ENCODE measurements at places on chromosomes 2 and 18.

GRCh38 chr2:31136732-31137131 lies 1.5 kb downstream of the GALNT14 start:
- no peak for DNase-seq

GRCh38 chr2:100140582-100140981 lies 1.8 kb downstream of the AFF3 start:
- no peak for DNase-seq

DNA sequence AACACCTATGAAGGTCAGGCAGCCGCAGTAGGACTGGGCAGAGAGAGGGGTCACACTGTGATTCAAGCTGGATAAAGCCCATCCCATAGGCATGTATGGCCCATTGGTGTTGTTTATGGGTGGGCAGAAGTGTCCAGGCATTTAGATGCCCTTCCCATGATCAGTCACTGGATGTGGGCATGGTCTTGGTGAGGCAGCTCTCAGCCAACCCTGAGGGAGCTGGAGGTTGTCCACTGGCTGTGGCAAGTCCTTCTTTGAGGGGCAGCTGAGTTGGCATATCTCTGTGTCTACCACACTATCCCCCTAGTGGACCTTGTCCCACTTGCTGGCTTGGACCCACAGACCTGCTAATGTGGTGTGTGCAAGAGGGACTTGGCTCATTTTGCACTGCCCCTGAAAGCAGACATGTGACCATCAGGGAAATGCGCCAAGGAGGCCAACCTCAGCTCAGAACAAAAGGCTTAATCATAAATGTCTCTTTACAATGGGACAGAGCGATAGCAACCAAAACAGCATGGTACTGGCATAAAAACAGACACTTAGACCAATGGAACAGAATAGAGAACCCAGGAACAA lies 82.0 kb downstream of the TMEM17 start:
- no peak for DNase-seq

DNA sequence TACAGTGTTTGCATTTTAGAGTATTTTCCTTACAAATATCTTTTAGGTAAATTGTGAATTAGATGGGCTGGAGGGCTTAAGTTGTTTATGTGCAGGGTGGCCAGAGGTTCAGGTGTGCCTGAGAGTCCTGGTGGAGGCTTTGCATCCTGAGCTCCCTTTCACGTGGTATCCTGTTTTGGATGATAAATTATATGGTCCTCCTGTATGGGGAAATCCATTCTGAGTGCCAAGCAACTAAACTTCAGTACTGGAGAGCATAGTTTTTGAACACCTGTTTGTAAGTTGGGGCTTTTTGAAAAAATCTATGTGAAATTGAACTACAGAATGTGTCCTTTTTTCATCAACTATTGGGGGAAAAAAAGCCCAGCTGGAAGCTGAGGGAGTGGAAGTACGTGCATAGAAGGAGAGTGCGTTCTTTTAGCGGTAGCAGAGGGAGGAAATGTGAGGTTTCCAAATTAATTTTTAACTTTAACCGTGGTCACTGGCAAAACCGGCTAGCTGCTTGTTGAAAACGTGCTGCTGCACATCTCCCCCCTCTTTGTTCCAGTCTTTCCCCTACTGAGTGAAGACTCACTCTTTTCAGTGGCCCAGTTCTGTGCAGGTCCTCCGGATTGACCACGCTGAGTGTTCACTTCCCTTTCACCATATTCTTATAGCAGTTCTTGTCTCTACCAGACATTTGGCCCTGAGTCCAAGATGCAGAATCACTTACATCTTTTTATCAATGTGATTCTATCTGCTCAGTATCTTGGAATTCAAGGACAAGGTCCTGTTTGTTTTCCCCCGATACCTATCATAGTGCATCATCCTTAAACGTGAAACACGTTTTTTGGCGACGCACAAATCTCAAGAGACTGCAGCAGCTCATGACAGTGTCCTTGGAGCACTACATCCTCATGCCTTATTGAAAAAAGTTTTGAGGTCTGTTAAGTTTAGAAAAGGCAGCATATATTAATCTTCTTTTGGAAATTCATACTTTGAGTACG lies 15.3 kb downstream of the CNOT11 start:
- DNase-seq, result no peak

- no peak for DNase-seq
Measured at GRCh38 chr2:172072706-172073105, 12.6 kb upstream of the DLX1 start.

DNA sequence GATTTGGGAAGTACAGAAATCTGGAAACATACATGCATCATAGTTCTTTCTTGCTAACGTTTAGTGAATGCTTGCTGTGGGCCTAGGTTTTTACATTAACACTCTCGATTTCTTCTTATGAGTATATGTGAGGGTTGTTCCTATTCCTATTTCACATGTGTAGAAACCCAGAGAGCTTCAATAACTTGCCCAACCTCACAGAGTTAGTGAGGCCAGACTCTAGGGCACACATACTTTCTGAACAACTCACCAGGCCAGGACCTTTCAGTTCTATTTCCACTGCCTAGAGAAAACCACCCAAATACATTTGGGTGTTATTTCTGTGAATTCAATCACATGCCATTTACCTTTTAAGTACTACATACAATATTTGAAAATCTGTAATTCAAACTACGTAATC lies 8.2 kb upstream of the KCTD1 start:
- peak; percentile 35 for DNase-seq

DNA sequence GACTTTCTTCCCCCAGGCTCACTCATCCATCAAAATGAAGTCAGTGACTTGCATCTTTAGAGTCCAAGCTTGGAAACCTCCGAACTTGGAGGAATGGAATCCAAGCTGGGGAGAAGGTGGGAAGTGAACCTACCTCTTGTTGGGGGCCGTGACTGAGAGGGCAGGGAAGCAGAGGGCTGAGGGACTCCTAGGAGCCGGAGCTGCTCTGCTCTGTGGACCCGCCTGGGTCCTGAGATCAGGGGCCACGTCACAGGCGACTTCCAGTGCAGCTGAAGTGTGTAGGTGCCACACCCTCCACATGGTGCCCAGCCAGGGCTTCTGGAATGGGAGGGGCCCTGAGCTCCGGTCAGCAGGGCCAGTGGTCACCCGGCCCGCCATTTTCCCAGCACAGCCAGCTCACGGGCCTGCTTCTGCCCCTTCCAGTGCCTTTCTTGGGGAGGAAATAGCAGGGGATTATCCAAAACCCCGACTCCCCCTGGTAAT lies 63.4 kb upstream of the OTOS start:
- no peak for DNase-seq

GRCh38 chr2:100831831-100832230 lies 11.9 kb downstream of the NPAS2 start:
- no peak for DNase-seq

- no peak for DNase-seq
Measured at GRCh38 chr2:177326591-177326990, 62.1 kb upstream of the NFE2L2 start.

DNA sequence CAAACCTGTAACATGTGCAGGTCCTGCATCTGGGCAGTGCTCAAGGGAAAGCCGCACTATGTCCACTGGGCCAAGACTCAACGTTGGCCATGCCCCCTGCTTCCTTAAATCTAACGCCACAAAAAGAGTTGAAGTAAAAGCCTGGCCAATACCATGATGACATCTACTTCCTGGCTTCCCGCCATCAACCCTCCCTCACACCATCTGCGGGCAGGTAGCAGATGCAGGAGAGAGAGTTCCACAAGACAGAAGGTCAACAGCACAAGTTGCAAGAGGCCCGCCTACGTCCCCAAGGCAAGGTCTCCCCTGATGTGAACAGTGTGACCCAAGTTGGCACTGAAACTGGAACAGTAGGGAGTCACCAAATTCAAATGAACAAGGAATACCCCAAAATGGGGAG lies 48.4 kb downstream of the ABCG8 start:
- DNase-seq, result no peak

DNA sequence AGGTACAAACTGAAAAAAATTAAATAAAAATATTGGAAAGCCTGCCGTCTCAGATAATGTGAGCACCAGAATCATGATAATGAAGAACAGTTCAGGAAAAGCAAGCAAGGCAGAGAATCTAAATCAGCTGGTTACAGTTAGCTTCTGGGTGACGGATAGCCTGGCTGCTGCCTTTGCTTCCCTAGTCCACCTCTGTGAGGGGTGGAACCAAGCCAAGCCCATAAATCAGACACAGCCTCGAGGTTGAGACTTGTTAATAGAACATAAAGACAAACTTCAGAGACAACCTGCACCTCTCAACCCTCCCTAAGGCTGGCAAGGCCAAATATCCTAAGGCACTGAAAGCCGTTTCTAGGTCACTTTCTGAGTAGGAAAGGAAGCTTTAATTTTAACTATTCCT lies 334.7 kb upstream of the SLC39A10 start:
- DNase-seq, result no peak

DNA sequence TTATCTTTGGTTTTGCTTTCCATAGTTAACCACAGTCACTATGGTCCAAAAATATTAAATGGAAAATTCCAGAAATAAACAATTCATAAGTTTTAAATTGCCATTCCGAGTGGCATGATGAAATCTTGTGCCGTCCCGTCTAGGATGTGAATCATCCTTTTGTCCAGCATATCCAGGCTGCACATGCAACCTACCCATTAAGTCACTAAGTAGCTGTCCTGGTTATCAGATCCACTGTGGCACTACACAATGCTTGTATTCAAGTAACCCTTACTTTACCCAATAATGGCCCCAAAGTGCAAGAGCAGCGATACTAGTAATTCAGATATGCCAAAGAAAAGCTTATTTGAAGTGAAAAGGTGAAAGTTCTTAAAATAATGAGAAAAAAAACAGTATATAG lies 10.7 kb downstream of the USP34 start:
- peak; percentile 70 for DNase-seq

DNA sequence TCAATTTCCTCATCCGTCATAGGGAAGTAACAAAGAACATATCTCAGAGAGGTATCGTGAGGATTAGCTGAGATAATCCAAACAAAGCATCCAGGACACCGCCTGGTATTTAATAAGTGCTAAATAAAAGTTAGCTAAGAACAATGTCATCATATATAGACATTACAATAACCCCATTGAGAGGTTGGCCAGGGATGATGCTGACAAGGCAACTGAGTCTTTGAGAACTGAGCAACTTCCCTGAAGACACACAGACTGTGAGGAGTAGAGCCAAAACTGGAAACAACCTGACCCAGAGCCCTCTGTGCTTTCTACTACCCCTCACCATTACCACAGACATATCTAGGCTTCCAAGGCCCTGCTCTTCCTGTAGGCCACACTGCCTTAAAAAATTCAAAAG lies 1.6 kb upstream of the DCTN1 start:
- DNase-seq, result no peak

DNA sequence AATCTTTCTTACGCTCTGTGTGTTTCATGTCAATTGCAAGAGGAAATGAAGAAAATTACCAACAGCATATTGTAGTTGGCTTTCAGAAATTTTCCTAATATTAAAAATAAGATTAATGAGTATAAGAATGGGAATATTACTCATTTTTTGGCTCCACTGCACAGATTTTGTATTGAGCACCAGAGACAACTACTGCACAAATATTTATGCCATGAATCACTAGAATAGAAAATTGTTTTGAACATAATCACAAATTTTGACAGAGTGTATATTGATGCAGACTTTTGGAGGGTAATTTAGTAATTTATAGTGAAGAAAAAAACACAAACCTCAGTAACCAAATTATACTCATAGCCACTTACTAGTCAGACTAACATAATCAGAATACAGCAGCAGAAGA lies 118.3 kb downstream of the DOK6 start:
- no peak for DNase-seq

GRCh38 chr2:176766005-176766404 lies 446.6 kb upstream of the HNRNPA3 start:
- no peak for DNase-seq

- no peak for DNase-seq
Measured at GRCh38 chr2:7031547-7032245, 114.5 kb downstream of the RNF144A start.

DNA sequence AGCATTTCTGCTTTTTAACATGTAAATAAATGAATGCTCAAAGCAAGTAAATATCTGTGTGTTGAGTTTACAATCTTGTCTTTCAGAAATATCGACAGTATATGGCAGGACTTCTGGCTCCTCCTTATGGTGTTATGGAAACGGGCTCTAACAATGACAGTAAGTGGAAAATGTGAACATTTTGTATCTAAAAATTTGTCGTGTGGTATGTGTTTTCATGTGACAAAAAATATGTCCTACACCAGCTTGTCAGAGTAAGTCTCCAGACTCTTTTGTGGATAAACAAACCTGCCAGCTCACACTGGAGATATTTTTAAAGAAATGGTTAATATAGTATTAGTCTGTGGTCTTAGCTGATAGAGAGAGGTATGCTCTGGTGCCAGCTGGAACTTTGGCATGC lies 157.9 kb upstream of the MAP3K20 start:
- DNase-seq, result no peak

DNA sequence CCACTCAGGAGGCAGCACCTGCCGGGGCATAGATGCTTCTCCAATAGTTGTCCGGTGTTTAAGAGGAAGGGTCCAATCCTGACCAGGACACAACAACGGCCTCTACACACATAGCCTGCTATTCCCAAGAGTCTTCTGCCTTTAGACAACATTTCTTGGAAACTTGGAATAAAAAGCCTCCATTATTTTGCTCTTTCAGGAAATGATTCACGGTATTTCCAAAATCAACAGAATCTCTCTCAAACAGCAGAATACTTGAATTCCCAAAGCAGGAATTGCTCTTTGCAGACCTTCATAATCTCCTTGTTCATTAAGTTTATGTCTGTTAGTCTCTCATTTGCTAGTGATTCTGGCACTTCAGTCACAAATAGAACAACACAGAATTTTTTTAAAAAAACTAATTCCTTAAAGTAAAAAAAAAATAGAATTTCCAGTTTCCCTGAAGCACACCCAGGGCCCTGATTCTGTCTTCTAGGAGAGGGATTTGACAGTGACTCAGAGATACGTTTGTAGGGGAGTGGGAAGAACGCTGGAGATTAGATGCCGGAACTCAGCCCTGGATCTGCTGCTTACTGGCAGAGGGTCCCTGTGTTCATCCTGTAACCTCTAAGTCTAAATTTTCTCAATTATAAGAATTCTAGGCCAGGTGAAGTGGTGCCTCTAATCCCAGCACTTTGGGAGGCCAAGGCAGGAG lies 74.7 kb downstream of the NAB1 start:
- no peak for DNase-seq

DNA sequence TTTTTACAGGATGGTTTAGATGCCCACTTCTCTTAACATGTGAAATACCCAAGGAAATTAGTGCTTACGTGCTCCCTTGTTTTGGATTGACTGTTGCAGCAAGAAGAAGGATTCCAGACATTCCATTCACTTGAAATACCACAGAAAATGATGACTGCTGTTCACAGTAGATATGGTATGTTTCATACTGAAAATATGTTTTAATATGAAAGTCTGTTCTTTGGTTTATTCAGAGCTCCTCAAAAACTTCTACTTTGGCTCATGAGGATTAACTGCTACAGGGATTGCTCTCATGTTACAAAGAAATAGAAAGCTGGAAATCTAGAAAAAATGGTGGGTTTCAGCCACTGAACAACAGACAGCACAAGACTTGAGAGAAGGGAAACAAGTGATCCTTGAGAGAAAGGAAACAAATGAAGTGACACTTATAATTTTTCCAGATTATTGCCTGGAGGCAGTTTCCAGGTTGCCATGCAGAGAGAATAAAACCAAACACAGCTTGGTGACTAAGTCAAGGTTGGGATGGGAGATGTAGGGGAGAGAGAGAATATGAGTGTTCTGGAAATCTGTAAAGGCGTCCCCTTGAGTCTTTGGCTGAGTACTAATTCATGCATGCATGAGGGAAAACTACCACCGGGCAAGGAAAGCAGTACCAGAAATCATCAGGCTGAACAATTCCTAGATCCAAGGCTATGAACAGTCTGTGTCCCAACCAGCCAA lies 348.1 kb downstream of the CLIP4 start:
- peak; percentile 78 for DNase-seq

- no peak for DNase-seq
Measured at GRCh38 chr2:222017252-222017850, 281.4 kb downstream of the PAX3 start.
